ENCODE measurements at places on chromosomes 12 and 14.

DNA sequence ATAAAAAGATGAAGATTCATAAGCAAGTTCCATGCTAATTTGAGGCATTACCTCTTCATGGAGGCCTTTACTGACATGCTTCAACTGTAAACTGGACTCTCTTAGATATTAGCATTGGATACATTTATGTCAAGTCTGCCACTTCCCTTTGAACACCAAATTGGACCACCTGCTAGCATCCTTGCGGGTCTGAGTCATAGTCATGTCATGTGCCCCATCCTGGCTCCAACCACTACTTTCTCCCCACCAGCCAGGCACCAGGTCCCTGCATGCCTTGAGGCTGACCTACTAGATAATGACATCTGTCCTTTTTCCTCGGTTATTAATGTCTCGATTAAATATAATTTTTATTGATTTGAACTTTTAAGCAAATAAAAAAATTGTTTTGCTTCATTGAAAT is 32.9 kb upstream of the EEA1 start:
- ATAC-seq, result no peak

DNA sequence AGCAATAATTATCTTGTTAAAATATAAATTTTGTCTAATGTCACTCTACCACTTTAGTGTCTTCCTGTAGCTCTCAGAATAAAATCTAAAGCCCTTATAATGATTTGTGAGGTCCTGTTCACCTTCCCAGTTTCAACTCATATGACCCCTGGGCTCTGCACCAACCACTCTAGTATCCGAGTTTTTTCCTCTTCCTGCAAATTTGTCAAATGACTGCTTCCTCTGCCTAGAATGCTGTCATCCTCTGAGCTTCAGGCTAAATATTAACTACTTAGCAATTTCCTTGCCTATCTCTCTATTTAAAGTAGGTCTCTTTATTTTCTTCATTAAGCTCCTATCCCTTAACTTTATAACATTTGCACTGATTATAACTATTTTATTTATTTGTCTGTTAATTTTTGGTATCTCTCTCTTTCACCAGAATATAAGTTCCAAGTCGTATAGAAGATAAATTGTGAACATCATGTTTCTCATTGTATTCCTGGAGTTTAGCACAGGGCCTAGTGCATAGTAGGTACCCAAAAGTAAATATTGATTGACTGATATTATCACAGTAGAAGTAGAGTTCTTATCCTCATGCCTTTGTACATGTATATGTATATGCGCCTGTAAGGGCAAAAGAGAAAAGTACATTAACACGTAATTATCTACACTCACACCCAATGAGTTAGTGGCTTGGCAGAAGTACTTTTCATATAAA is 196.0 kb downstream of the BCAT1 start:
- ATAC-seq, result no peak

GRCh38 chr12:92062539-92063493 is 82.8 kb downstream of the BTG1 start:
- ATAC-seq, result no peak

DNA sequence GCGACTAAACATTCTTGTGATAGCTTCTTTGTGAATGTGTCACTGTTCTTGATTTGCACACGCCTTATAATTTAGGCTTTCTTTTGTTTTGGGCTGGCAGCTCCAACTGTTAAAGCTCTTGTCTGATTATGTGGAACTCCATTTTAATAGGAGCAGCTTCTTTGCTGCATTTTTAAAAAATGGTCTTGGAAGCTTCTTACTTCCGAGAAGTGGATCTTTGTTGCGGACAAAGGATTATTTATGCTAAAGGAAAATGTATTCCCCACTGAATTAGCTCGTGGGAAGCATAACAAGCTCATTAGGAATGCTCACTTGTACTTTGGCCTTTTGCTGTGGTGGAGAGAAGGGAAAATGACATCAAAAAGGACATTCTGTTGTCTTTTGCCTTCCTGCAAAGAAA is 20.0 kb downstream of the GAS2L3 start:
- peak; percentile 76 for ATAC-seq

- ATAC-seq, result no peak
Observed at GRCh38 chr12:75710361-75711069, 199.1 kb upstream of the KRR1 start.

DNA sequence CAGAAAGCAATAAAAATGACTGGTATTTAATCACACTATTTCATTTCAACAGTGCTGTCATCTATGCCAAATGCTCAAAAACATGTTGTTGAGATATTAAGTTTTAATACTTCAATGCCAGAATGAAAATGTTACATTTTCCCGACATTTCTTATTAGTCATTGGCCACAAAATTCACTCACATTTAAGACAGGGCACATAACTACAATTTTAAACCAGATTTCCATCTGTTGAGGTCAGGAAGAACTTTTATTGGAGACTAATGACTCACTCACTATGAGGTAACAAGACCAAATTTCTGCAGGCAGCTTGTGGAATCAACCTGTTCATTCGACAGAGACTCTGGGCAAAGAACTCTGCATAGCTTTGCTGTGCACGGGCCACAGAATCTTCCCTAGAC is 36.8 kb downstream of the PPTC7 start:
- ATAC-seq, result peak; percentile 52

- ATAC-seq, result no peak
Observed at GRCh38 chr14:74835645-74836250, 40.2 kb downstream of the PROX2 start.

- no peak for ATAC-seq
Observed at GRCh38 chr12:118064608-118065007, 3.6 kb upstream of the WSB2 start.

- no peak for ATAC-seq
Observed at GRCh38 chr14:98926801-98927200, 345.2 kb downstream of the BCL11B start.

DNA sequence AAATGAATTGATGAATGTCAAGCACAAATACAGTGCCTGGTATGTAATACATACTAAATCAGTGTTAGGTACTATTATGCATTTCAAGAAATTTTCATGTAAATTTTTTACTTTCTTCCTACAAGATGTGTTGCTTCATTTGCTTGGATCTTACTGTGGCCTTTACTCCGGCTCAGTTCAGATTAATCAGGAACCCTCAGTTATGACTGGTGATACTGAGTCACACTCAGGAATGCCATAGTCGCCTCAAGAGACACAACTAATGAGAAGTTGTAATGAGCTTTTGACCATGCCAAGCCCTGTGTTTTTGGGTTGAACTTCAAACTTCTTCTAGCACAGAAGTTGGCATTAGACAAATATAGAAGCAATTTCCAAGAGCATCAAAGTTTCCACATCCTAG is 96.0 kb downstream of the TGFB3 start:
- no peak for ATAC-seq

GRCh38 chr12:82203086-82203485 is 155.1 kb downstream of the CCDC59 start:
- ATAC-seq, result no peak

- no peak for ATAC-seq
Observed at GRCh38 chr14:102573591-102574046, 18.8 kb upstream of the RCOR1 start.

GRCh38 chr12:123237646-123238329 is 4.6 kb downstream of the MTRFR start:
- no peak for ATAC-seq

DNA sequence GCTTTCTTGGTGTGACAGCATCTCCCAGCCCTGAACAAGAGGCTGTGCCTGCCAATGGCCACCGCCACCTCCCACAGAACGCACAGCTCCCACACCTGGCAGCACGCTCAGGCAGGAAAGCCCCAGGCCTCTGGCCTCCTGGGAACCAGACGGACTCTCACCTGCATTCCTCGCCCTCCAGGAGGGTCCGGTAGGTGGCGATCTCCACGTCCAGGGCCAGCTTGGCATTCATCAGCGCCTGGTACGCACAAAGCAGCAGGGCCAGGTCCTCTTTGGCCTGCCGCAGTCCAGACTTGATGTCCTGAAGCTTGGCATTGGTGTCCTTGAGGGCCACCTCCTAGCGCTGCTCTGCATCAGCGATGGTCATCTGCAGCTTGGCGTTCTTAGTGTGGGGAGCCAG is 12.1 kb upstream of the KRT77 start:
- no peak for ATAC-seq

GRCh38 chr12:16359512-16360491 is 12.4 kb downstream of the MGST1 start:
- no peak for ATAC-seq

GRCh38 chr14:72264716-72265115 is 332.5 kb downstream of the RGS6 start:
- no peak for ATAC-seq

- ATAC-seq, result no peak
Observed at GRCh38 chr12:72974954-72975555, 702.9 kb downstream of the TRHDE start.

DNA sequence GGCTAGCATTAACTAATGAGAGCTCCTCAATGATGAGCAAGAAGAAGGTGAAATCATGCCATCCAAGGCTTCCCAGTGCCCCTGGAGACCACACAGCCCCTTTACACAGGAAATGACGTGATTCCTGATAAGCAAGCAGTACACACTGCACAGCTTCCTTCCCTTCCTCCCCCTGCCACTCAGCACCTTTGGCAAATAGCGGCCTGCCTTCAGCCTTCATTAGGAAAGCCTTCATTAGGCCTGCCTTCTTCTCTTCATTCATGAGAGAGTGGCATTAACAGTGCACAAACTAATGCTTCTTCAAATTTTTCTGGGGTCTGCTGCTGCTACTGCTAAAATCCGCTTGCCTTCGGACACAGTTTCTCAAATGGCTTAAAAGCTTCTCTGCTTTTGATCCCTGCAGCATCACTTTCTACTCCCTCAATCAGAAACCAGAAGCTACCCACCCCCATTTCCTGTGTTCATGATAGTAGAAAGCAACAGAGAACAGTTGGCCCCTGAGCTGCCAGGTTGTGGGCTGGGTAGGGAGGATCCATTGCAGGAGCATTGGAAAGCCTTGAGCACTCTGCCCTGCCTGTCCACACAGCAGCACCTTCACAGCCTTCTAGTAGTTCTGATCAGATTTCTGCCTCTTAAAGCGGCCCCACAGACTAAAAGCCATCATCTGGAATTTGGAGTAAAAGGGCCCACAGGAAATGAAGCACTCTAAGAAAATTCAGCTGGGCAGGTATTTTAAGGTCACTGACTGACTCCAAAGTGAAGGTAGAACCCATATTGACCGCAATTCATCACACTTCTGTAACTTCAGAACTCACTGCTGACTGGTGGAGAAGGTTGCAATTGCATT is 103.8 kb upstream of the ETV6 start:
- no peak for ATAC-seq

- no peak for ATAC-seq
Observed at GRCh38 chr14:43647302-43647701, 859.8 kb downstream of the FSCB start.

DNA sequence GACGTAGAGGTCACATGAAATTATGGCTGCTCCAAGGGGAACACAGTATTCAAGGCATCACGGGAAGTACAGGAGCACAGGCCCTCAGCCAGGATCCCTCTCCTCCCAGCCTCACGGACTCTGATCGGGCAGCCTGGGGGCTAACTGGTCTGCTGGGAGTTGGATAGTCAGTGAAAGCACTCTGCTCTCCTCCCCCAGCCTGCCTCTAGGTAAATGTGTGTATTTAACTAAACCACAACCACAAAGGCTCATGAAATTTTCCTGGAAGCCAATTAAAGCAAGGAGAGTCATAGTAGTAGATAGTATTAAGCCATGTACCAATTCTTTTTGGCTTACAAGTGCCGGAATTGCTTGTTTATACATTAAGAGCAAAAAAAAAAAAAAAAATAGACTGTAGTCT is 254.3 kb downstream of the MSRB3 start:
- no peak for ATAC-seq

All from motor neuron (in vitro differentiated cells).